Naive thymus-derived CD4-positive, alpha-beta T cell (primary cell): ENCODE measurements at places on chromosomes 2 and 18. TPM values are rescaled to one million over a fixed set of nuclear protein-coding genes. Genes with fewer than 3 reads are reported as not detected.

CFAP221 gene
- not detected for polyA plus RNA-seq

ANTXR1 gene
- polyA plus RNA-seq, result not detected

EFR3B gene
- 0.10 TPM for polyA plus RNA-seq

ANKRD62 gene
- polyA plus RNA-seq, result not detected

CTIF gene
- polyA plus RNA-seq, result not detected

MREG gene
- 3.3 TPM for polyA plus RNA-seq

SERPINB13 gene
- polyA plus RNA-seq, result not detected

GPBAR1 gene
- 0.27 TPM for polyA plus RNA-seq
